ENCODE measurements at places on chromosomes 6 and 20.

DNA sequence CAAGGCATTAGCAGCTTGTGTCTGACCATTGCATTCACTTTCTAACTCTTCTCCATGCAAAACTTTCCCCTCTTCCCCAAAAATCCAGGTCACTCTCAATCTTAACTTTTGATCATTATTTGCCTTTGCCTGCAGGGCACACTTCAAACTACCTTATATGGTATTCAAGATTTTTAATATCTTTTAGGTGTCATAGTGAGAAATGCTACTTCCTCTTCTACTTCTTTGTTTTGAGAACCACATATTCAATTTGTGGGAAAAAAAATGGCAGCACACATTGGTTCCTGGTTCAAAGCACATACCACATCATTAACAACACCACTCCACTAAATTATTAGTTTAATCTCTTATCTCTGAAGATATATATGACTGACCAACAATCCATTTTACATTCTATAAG is 1267.0 kb upstream of the CITED2 start:
- no peak for DNase-seq

DNA sequence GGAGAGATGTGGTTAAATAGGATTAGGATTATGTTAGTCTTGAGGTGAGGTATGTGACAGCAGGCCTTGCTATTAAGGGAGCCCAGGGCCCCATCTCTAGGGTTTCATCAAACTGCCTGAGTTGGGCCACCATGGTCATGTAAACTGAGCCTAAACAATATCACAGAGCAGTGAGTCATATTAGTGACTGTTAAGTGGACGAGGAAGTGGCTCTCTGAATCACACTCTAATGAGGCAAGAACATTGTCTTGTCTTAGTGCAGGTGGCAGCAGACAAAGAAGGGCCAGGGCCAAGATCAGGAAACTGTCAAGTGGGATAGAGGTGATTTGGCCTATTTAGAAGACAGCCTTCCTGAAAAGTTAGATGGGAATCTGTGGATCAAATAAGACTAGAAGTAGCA is 23.1 kb downstream of the ENPP3 start:
- DNase-seq, result no peak

DNA sequence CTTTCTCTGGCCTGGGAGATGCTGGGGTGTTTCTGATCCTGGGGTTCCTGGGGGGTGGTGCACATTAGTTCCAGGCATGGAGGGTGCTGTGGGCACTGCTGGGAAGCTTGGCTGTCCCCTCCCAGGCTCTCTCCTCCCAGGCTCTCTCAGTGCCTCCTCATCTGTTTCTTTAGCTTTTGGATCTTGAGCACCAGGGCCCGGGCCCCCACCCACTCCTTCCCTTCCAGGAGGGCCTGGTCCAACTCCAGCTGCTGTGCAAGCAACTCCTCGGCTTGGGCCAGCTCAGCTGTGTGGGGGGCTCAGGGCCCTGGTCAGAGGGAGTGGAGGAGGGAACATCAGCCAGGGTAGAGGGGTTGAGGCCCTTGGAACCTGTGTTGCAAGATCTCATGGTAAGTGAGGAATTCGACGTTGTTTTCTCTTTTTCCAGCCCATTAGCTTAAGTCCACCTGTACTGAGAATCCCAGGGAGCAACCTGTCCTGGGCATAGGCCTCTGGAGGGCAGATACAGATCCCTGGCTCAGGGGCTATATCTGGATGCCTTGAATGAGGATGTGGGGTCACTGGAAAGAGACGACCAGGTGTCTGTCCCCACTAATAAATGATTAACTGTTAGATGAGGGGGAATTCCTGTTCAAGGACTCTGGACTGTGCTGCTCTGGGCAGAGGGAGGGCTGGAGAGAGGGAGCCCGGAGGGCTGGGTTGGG is 34.5 kb upstream of the HLA-A start:
- no peak for DNase-seq

DNA sequence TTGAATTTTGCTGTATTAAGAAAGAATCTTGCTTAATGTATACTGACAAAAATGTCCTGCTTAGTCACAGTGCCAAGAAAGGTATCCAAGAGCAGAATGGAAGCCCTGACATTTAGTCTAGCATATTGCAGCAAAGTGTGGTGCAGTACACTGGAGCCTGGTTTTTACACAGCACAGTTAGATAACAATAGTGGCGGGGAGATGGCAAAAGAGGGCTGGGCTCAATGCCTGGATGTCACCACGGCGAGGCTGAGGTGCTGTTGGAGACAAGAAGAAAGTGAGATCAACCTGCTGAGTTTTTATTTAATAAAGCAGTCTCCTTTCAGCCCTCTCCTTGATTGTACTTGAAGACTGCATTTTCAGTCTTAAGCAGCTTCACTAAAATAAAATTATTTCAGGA is 426.0 kb downstream of the LMBRD1 start:
- DNase-seq, result no peak

- DNase-seq, result no peak
Measured at GRCh38 chr6:143740213-143740612, 62.4 kb downstream of the PHACTR2 start.

GRCh38 chr6:14008809-14009208 is 84.1 kb downstream of the RNF182 start:
- DNase-seq, result no peak
